ENCODE measurements at places on chromosomes 5 and 9. TPM values are rescaled to one million over a fixed set of nuclear protein-coding genes. Genes with fewer than 3 reads are reported as not detected.

The TXNDC8 gene
- total RNA-seq = not detected

The TAF1L gene
- total RNA-seq = not detected

The LRRC70 gene
- total RNA-seq = 0.15 TPM

The PPIC gene
- 18.4 TPM for total RNA-seq

The SPINK13 gene
- total RNA-seq = 0.31 TPM

The GPRIN1 gene
- 9.3 TPM for total RNA-seq

The CCT5 gene
- total RNA-seq = 677 TPM

The KIF4B gene
- total RNA-seq = 0.02 TPM

The PCDH1 gene
- 3.9 TPM for total RNA-seq
